ENCODE measurements at places on chromosomes 11 and 22. TPM values are rescaled to one million over a fixed set of nuclear protein-coding genes. Genes with fewer than 3 reads are reported as not detected.

DBX1 gene
- not detected for total RNA-seq

TSPAN18 gene
- 0.96 TPM for total RNA-seq

OR52H1 gene
- total RNA-seq = 0.19 TPM

AQP11 gene
- total RNA-seq = 0.64 TPM

SPTBN2 gene
- total RNA-seq = 0.98 TPM

MPST gene
- 58.0 TPM for total RNA-seq

GRCh38 chr22:47724751-47725150 lies 962.3 kb downstream of the TBC1D22A start:
- no peaks in the 10 kb centered on the region for H3K27me3 ChIP-seq
- no peak overlapping the region for H3K27ac ChIP-seq
- H3K4me3 ChIP-seq = no peak overlapping the region
- H3K4me1 ChIP-seq = no peaks in the 10 kb centered on the region
- no peak for DNase-seq

DNA sequence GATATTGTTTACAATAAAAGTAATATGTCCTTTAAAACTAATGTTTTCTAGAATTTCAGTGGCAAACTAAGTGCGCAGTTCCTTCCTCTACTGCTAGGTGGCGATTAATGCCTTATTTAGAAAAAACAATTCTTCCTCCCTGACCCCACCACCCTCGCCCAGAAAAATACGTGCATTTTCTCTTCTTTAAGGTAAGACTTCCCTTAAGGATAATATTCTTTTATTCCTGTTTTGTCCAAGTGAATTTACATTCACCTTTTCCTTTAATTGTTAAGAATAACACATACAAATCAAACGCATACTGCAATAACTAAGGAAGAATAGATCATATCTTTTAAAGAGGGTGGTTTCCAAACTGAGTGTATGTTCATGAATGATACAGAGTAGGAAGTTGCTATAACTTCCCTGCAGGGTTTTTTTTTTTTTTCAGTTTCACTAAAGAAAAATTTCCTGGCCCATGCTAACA lies 17.0 kb upstream of the PSMA1 start:
- no peak for DNase-seq
- no peaks in the 10 kb centered on the region for H3K36me3 ChIP-seq
- no peaks in the 10 kb centered on the region for H3K27me3 ChIP-seq
- no peaks in the 10 kb centered on the region for H3K4me1 ChIP-seq
- no peak overlapping the region for H3K27ac ChIP-seq

- no peak for DNase-seq
- no peaks in the 10 kb centered on the region for H3K27me3 ChIP-seq
- no peak overlapping the region for H3K27ac ChIP-seq
- H3K36me3 ChIP-seq = no peaks in the 10 kb centered on the region
- no peaks in the 10 kb centered on the region for H3K4me1 ChIP-seq
- no peak overlapping the region for H3K4me3 ChIP-seq
Measured at GRCh38 chr11:81792416-81792815, 941.2 kb downstream of the FAM181B start.

GRCh38 chr22:32473388-32473952 lies 1.1 kb upstream of the FBXO7 start:
- no peak overlapping the region for H3K27ac ChIP-seq
- no peaks in the 10 kb centered on the region for H3K36me3 ChIP-seq
- no peaks in the 10 kb centered on the region for H3K27me3 ChIP-seq
- DNase-seq = peak; percentile 34
- H3K4me3 ChIP-seq = peak overlapping the region; percentile 73

- H3K4me1 ChIP-seq = no peaks in the 10 kb centered on the region
- no peak overlapping the region for H3K27ac ChIP-seq
Measured at GRCh38 chr22:42404266-42404665, 27.9 kb downstream of the NFAM1 start.

DNA sequence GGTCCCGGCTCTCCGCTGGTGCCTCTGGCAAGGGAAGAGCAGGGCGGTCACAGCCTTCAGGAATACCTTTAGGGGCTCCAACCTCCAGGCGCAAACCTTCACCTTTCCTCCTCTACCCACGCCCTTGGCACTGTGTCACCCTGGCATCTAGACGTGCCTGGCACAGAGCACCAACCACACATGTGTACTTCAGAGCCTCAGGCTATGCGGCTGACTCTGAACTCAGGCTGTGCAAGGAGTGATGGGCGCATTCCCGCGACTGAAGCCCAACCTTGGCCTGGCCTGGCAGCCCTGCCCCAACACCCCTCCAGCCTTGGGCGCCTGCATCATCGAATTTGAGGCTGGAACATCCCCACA lies 11.4 kb downstream of the SCARF2 start:
- H3K4me3 ChIP-seq = no peak overlapping the region
- peaks cover 8% of the 10 kb centered on the region for H3K4me1 ChIP-seq
- DNase-seq = no peak
- no peak overlapping the region for H3K27ac ChIP-seq

DNA sequence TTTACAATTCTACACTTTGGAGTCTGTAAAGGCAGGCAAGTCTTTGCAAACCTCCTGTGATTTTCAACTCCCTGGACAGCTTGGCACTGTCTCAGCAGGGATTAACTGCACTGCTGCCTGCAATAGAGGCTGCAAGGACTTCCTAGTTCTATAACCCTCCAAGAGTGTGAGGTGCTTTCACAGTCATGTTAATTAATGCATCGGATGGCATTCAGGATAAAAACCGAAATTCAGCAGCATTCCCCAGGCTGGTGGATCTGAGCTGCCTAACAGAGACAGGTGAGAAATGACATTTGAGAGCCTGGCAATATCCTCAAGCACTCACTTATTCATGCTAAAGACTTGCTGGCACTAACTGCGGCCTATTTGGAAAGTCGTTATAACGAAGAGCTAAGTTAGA lies 85.0 kb downstream of the LARGE1 start:
- H3K4me1 ChIP-seq = peaks cover 9% of the 10 kb centered on the region
- DNase-seq = no peak
- H3K36me3 ChIP-seq = no peaks in the 10 kb centered on the region
- H3K27ac ChIP-seq = no peak overlapping the region

DNA sequence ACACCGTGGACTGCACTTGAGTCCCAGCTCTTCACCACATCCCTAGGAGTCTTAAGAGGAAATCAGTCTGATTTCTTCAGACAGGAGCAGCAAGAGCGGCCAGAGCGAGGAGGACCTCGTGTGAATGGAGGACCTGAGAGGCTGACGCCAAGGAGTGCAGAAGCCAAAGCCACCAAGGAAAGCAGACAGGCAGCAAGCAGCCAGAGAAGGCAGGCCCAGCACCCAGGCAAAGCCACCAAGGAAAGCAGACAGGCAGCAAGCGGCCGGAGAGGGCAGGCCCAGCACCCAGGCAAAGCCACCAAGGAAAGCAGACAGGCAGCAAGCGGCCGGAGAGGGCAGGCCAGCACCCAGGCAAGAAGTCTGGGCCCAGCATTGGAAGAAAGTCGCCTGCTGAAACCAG lies 11.8 kb downstream of the CYB561A3 start:
- no peaks in the 10 kb centered on the region for H3K4me1 ChIP-seq
- H3K4me3 ChIP-seq = no peak overlapping the region
- H3K36me3 ChIP-seq = peaks cover 17% of the 10 kb centered on the region
- no peak for DNase-seq

DNA sequence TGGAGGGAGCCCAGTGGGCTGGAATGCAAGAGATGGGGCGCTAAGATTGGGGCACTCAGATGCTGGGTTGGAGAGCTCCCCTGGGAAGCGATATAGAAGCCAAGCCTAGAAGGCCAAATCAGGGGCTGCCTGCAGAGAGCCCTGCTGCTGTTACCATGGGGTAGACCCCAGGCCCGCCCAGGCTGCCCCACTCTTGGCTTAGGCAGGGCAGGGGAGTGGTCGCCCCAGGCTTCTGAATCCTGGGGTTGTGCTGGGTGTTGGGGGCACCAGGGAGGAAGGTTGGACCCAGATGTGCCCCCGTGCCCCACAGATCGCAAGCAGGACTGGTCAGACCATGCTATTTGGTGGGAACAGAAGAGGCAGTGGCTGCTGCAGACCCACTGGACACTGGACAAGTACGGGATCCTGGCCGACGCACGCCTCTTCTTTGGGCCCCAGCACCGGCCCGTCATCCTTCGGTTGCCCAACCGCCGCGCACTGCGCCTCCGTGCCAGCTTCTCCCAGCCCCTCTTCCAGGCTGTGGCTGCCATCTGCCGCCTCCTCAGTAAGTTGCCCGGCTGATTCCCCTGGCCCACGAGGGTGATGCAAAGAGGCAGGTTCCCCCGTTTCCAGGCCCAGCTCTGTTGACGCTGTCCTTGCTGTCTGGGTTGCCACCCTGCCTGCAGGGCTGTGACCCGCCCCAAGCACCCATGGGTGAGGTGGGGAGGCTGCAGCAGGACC lies 3.9 kb downstream of the FERMT3 start:
- H3K27me3 ChIP-seq = no peaks in the 10 kb centered on the region
- no peak overlapping the region for H3K4me3 ChIP-seq
- H3K36me3 ChIP-seq = peaks cover 22% of the 10 kb centered on the region

- H3K4me3 ChIP-seq = no peak overlapping the region
- no peak overlapping the region for H3K27ac ChIP-seq
- no peaks in the 10 kb centered on the region for H3K27me3 ChIP-seq
- no peaks in the 10 kb centered on the region for H3K36me3 ChIP-seq
- no peak for DNase-seq
- H3K4me1 ChIP-seq = no peaks in the 10 kb centered on the region
Measured at GRCh38 chr22:48901324-48901723, 926.3 kb downstream of the BRD1 start.

DNA sequence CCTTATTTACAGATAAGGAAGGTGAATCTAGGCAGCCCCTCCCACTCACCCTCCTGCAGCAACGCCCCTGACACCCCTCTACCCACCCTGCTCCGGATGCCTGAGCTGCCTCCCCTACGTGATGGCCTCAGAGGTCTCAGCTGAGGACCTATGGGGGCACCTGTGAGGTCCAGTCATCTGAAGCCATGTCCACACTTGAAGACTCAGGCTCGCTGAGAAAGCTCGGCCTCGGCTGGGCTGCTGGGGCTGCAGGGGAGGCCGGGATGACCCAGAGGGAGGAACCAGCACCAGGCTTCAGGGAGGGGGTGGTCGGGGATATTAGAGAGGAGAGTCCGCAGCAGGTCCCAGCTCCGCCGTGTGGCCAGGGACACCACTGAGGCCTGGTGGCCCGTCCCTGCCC lies 92.8 kb downstream of the BRD1 start:
- H3K27me3 ChIP-seq = no peaks in the 10 kb centered on the region
- no peaks in the 10 kb centered on the region for H3K4me1 ChIP-seq
- no peak overlapping the region for H3K4me3 ChIP-seq
- H3K36me3 ChIP-seq = no peaks in the 10 kb centered on the region

GRCh38 chr11:1523779-1524178 lies 37.2 kb upstream of the MOB2 start:
- H3K27me3 ChIP-seq = no peaks in the 10 kb centered on the region
- H3K4me3 ChIP-seq = no peak overlapping the region
- H3K27ac ChIP-seq = no peak overlapping the region
- H3K36me3 ChIP-seq = peaks cover 1% of the 10 kb centered on the region
- DNase-seq = no peak
- peaks cover 10% of the 10 kb centered on the region for H3K4me1 ChIP-seq

DNA sequence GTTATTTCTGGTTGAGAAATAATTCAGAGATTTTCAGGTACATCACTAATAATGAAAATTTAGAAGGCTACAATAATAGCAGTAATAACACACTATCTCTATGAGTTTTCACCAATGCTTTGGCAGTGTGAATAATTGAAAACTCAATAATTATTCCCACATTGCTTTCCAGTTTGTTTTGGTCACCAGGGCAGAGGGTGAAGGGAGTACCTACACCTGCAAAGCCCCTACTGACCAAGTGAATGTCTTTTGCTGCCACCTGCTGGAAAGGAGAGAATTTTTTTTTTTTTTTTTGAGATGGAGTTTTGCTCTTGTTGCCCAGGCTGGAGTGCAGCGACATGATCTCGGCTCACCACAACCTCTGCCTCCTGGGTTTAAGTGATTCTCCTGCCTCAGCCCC lies 3.2 kb downstream of the NELL1 start:
- no peak overlapping the region for H3K27ac ChIP-seq
- no peak for DNase-seq
- no peaks in the 10 kb centered on the region for H3K36me3 ChIP-seq
- peaks cover 13% of the 10 kb centered on the region for H3K27me3 ChIP-seq

DNA sequence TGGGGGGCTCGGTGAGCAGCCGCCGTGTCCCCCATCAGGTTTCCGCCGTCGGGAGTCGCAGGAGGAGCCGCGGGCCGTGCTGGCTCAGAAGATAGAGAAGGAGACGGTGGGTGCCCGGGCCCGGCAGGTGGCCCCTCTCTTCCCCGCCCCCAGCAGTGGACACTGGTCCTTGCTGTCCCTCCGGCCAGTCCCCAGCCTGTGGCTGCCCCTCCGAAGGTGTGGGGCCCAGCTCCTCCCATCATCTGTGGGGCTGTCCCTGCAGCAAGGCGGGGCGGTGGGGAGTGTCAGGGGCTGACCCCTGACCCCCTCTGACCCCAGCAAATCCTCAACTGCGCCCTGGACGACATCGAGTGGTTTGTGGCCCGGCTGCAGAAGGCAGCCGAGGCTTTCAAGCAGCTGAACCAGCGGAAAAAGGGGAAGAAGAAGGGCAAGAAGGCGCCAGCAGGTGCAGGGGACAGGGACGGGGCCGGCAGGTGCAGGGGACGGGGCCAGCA lies 15.3 kb downstream of the EPS8L2 start:
- H3K4me3 ChIP-seq = peak overlapping the region; percentile 57
- no peak for DNase-seq
- H3K27me3 ChIP-seq = 0 out of 2 replicates have a peak, but pooled peaks cover 3% of the 10 kb centered on the region
- no peaks in the 10 kb centered on the region for H3K36me3 ChIP-seq
- no peak overlapping the region for H3K27ac ChIP-seq

GRCh38 chr11:2787816-2788167 lies 88.0 kb upstream of the KCNQ1OT1 start:
- no peaks in the 10 kb centered on the region for H3K4me1 ChIP-seq
- H3K27ac ChIP-seq = no peak overlapping the region
- no peak for DNase-seq

GRCh38 chr11:19083166-19083565 lies 22.6 kb upstream of the MRGPRX2 start:
- H3K4me1 ChIP-seq = no peaks in the 10 kb centered on the region
- H3K27ac ChIP-seq = no peak overlapping the region
- H3K36me3 ChIP-seq = no peaks in the 10 kb centered on the region
- DNase-seq = no peak
- H3K4me3 ChIP-seq = no peak overlapping the region

DNA sequence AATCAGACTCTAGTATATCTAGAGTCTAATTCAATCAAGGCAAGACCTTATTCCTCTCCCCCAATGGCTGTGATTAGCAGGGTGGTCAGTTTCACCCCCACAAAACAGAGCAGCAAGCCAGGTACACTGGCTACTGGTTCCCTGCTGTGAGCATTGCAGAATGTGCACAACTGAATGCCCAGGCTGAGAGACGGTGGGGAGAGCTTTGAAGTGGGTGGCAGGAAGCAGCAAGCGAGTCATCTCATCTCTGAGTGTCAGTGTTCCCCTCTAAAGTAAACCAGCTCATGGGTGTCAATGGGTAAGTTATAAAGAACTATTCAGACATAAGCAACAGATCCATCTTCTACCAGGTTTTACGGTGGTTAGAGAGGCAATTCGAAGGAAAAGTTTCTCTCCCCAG lies 37.6 kb downstream of the GAB4 start:
- H3K4me1 ChIP-seq = no peaks in the 10 kb centered on the region
- no peaks in the 10 kb centered on the region for H3K27me3 ChIP-seq
- H3K4me3 ChIP-seq = no peak overlapping the region
- no peak for DNase-seq
- no peak overlapping the region for H3K27ac ChIP-seq
